ENCODE measurements at places on chromosomes 7 and 10.

- DNase-seq = no peak
Observed at GRCh38 chr7:71865172-71865571, 547.0 kb downstream of the CALN1 start.

- no peak for DNase-seq
Observed at GRCh38 chr10:132175408-132175807, 11.3 kb upstream of the DPYSL4 start.

GRCh38 chr7:36165059-36165458, 12.0 kb downstream of the EEPD1 start:
- no peak for DNase-seq

- no peak for DNase-seq
Observed at GRCh38 chr7:101974393-101974792, 157.0 kb downstream of the CUX1 start.

- no peak for DNase-seq
Observed at GRCh38 chr10:61961278-61961677, 59.8 kb downstream of the ARID5B start.

DNA sequence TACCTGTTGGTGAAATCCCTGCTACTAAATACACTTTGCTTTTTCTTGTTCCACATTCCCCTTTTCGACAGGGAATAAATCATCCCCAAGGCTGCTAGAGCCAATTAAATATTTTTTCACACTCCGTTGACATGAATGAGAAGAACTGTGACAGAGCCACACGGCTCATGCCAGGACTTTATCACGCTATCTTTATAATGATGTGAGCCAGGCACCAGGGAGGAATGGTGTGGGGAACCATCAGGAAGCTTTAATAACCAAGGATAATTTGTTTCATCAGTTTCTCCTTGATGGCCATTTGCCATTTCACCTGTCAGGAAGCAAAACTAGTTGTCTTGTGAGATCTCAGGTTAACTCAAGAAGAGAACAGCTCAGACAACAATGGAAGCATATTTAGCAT, 193.0 kb upstream of the C7orf33 start:
- DNase-seq = no peak

GRCh38 chr7:156238366-156239133, 402.0 kb upstream of the RNF32 start:
- no peak for DNase-seq

- peak; percentile 96 for DNase-seq
Observed at GRCh38 chr10:7260412-7260900, 150.4 kb downstream of the SFMBT2 start.

DNA sequence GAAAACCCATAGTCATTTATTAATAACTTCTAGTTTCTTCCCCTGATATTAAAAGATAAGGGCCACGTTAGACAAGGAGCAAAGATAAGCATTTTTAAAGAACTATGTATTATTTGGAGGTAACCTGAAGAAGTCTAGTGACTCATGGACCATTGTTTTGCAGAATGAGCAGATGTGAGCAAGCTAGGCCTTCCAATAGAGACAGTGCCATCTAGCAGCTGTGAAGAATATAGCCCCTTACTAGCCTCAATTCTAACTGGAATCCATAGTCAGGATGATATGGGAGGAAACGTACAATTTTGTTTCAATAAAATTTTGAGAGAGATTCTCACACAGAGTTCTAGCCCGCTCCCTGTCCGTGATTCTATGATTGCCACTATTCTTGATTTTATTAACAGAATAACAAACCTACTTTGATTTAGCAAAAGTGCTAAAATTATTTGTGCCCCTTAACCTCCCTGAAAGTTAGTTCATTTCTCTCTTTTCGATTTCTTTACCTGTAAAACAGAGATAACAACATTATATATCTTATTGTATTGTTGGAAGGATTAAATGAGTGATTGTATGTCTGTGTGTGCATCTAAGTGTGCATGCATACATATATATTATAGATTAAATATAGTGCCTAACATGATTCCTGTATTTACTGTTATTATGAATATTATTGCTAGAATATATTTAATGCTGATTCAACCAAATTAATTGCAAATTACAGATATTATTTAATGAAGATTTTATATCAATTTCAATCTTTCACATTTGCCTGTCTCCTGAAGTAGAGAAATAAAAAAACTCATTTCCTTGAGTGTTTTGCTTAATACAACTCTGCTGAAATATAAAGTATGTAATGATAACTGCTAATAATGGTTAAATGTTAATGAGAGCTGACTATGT, 22.7 kb downstream of the FAM237B start:
- DNase-seq = peak; percentile 76

DNA sequence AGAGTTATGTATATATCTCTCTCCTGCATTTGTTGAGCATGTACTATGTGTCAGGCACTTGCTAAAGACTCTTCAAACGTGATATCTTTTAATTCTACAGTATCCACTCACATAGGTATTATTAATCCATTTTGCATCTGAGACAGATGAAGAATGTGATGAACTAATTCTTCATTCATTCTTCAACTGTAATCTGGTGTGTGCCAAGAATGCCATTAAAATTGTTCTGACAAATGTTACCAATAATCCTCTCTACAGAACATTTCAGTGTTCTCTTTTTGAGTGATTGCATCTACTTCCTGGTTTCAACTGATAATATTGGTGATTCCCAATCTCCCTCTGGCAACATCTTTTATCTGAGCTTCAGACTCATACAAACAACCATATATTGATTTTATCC, 18.0 kb upstream of the INHBA start:
- no peak for DNase-seq

GRCh38 chr7:139738101-139738489, 39.7 kb downstream of the HIPK2 start:
- no peak for DNase-seq

- DNase-seq = no peak
Observed at GRCh38 chr7:80647436-80647835, 9.0 kb downstream of the CD36 start.

GRCh38 chr10:13712837-13713581, 126.2 kb downstream of the PRPF18 start:
- DNase-seq = peak; percentile 83

GRCh38 chr7:25567430-25567829, 339.1 kb upstream of the NPVF start:
- DNase-seq = no peak

DNA sequence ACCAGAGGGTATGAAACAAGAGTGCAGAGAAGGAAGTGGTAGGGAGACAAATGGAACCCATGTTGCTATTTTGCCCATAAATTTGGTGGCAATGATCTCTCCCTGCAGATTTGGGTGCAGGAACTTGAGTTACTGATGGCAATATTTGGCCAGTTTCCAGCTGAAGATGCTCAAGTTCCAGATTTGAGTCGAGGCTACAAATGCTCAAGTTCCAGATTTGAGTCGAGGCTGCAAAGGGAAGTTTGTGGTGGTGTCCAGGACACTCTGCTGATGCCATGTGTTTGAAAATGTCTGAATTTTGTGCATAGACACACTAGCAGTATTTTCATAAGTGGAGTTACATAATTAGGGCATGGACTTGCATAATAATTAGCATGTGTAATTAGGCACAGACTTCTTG, 40.8 kb downstream of the TBXAS1 start:
- DNase-seq = no peak

DNA sequence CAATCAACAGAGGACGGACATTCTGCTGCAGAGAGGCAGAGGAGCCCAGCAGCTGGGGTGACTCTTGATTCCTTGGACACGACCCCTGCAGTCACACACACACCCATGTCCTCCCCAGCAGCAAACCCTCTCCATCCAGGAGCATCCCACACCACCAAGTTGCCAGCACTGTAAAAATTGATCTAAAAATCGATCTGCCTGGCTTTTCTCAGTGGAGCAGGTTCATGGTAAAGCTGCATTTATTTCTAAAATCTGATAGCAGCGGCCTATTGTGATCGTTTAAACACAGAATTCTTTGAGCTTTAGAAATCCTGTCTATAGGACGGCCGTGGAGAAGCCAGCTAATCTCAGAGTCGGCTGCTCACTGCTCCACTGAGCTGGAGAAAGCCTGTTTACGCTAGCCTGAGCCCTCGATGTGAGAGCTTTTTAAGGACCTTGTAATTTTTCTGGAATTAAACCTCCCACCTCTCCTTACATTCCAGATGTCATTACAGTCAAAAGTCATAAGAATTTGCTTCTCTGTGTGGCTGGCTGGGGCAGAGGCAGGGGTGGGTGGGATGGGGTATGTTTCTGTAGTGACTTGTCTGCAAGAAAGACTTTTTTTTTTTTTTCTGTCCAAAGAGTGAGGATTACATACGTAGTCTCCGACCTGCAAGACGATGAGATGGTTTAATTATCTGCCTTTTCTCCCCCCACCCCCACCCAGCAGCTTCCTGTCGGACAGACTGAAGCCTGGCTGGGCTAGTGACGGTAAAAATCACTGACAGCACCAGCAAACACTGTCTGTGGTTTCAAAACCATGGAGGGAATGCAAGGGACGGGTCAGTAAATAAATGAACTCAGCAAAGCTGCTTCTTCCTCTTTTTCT, 31.6 kb downstream of the TRIM8 start:
- DNase-seq = peak; percentile 63

GRCh38 chr7:2862831-2863361, 18.8 kb upstream of the GNA12 start:
- peak; percentile 83 for DNase-seq

DNA sequence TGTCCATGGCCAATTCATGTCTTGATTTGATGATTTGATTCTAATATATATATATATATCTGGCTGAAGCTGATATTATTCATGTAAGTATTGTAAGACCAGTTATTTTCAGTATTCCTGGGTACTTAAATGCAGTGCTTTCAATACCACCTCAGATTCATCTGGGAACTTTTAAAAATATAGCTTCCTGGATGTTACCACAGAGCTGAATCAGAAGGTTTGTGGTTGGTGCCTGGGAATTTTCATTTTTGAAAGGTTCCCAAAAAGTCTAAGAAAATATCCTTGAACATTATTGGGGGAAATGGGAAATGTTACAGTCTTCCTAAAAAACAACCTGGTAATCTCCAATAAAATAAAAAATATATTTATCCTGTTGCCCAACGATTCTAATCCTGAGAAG, 10.7 kb upstream of the PPP3CB start:
- no peak for DNase-seq

GRCh38 chr7:115009736-115010440, 88.0 kb downstream of the MDFIC start:
- DNase-seq = no peak

DNA sequence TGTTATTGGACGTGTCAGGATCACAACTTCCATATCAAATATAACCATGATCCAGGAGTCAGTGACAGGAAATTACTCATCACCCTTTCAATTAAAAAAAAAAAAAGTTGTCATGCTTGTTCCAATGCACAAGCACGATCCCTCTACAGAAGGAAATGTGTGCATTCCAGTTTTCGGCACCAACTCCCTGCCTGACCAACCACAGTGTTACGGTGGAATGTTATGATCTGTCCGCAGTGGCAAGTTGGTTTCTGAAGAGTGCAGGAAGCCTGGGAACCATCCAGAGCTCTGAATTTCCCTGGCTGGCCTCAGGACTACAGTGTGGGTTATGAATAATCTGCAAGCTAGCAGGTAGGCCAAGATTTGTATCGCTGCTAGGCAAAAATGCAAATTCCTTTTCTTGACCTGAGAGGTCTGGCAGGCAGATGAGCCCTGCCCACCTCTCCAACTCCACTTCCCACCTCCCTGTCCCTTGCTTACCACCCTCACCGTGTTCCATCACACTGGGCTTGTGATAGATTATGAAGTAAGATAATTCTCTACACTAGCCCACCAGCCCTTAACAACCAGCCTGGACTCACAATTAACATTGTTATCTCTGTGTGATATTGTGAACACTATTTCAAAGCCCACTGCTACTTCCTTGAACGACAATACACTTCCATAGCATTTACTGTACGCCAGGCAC, 20.4 kb downstream of the FRMPD2 start:
- DNase-seq = no peak

GRCh38 chr7:31995134-31995533, 75.1 kb downstream of the PDE1C start:
- DNase-seq = no peak

- peak; percentile 77 for DNase-seq
Observed at GRCh38 chr10:52004342-52004949, 305.1 kb upstream of the CSTF2T start.

GRCh38 chr10:117318909-117319308, 56.3 kb downstream of the PDZD8 start:
- peak; percentile 61 for DNase-seq

GRCh38 chr7:31735991-31736982, 49.3 kb downstream of the PPP1R17 start:
- peak; percentile 88 for DNase-seq

DNA sequence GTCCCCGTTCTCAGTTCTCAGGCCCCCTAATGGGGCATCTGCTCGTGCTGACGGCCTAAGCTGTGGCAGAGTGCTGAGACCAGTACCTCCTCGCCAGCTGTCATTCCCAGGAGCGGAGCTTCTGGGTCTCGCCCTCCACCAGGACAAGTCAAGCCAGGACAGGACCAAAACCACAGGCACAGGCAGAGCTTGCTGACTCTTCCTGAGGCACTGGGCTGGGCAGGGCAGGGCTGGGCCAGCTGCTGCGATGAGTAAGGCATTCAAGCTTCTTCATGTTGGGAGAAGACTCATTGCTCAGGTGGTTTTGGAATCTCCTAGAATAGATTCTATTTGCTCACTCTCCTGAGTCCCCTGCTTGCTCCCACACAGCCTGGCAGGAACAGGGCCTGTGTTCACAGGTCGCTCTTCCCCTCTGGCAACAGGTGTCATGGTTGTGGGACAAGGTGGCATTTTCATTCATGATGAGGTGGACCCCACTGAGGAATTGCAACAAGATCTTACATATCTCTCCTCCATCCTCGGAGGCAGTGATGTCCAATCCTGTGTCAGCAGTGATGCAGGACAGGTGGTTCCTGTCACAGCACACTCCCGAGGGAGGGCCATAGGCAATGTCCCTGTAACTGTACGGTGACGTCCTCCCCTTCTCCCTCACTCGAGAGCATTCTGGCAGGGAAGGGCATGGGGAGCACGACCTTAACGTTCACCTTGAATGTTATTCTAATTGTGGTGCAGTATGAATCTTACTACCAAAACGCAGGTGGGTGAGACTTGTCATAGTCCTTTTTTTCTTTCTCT, 17.0 kb upstream of the SH3PXD2A start:
- no peak for DNase-seq

- peak; percentile 94 for DNase-seq
Observed at GRCh38 chr10:101071267-101071884, 9.6 kb downstream of the KAZALD1 start.

GRCh38 chr7:17086403-17086802, 204.6 kb upstream of the AGR3 start:
- no peak for DNase-seq

- no peak for DNase-seq
Observed at GRCh38 chr7:148035950-148036349, 554.6 kb upstream of the C7orf33 start.

DNA sequence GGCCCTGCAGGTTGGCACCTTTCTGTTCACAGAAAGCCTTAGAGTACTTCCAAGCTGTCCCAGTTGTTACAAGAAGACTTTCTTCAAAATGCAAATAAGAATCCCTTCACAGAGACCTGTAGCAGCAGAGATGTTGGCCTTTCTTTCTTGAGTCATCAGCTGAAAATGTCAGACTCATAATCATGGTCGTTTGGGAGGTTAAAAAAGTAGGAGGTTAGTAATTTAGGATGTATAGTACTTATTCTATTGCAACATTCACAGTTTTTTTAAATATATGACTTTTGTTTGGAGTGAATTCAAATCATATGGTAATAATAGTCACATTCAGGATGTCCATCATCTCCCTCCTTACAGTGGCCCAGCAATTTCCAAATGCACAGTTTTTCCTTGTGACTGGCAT, 223.9 kb upstream of the GLI3 start:
- DNase-seq = no peak

- peak; percentile 61 for DNase-seq
Observed at GRCh38 chr7:106418094-106418493, 133.3 kb upstream of the NAMPT start.

GRCh38 chr7:10727636-10728035, 246.0 kb upstream of the PHF14 start:
- no peak for DNase-seq

GRCh38 chr10:73865459-73866442, 8.6 kb downstream of the CAMK2G start:
- DNase-seq = peak; percentile 99
